ENCODE measurements at places on chromosomes 4 and X. TPM values are rescaled to one million over a fixed set of nuclear protein-coding genes. Genes with fewer than 3 reads are reported as not detected.
A peak's percentile ranks its signal among the peaks of the same experiment; 100 is the strongest.

GRCh38 chr4:148980782-148981480 lies 538.7 kb upstream of the NR3C2 start:
- no peak for DNase-seq

DNA sequence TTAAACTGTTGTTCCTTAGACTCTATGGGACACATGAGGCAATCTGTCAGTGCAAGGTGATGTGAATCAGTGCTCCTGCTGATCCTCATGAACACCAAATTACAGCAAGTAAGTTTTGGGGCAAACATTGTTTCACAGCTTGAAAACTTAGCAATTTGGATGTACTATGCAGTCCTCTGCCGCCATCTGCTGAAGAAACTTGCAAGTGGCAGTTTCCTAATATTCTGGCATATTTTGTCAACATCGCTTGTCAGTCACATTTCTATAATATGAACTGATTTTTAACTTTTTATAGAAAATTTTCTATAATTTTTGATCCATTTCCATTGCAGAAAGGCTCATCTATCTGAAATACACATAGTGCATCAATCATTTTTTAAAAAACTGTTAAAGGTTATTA lies 56.3 kb downstream of the ZAR1 start:
- peak; percentile 19 for DNase-seq

DNA sequence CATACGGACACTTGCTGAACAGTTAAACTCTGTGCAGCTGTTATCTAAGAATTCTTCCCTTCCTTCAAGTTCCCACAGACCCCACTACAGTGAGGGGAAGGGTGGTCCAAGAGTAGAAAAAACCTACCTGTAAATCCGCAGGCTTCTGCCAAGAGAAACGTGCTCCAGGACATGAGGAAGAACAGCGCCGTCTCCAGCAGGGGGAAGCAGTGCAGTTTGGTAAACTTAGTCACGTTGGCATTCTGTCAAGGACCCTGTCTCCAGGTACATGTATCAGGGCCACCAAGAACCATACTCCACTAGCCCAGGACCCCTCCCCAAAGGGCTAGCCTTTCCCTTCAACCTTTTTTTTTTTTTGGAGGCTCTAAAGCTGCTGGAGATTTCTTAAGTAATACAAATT lies 79.9 kb downstream of the CHST7 start:
- DNase-seq = no peak

- DNase-seq = no peak
These were observed 25.7 kb downstream of the SLC9B2 start for GRCh38 chr4:103050736-103051436.

DNA sequence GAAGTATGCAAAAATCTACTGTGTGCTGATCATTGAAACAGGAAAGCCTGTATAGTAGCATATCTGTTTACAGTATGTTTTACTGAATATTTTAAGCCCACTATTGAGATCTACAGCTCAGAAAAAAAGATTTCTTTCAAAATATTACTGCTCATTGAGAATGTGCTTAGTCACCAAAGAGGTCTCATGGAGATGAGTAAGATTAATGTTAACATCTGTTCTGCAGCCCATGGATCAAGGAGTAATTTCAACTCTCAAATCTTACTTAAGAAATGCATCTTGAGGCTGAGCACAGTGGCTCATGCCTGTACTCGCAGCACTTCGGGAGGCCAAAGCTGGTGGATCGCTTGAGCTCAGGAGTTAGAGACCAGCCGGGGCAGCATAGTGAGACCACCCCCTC lies 3.3 kb downstream of the RNF4 start:
- peak; percentile 42 for DNase-seq

DNA sequence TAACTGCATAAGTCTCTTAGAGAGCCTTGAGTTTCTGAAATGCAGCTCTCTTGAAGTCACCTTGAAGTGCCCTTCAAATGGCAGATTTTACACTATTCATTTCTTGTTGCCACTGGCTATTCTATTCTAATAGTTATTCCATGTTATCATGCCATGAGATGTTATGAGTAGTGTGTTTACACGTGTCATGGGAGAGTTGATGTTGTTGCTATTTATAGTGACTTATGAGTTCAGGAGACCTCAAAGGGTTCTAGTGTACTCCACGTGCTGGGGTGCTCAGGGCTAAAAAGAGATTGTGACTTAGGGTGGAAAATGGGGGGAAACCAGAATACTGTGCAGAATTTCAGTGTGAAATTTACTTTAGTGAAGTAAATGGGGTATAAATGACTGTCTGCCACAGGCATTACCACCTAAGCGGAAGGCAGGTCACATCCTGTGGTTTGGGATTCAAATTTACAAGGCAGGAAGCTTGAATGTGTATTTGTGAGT lies 77.1 kb upstream of the SLC4A4 start:
- DNase-seq = no peak

DNA sequence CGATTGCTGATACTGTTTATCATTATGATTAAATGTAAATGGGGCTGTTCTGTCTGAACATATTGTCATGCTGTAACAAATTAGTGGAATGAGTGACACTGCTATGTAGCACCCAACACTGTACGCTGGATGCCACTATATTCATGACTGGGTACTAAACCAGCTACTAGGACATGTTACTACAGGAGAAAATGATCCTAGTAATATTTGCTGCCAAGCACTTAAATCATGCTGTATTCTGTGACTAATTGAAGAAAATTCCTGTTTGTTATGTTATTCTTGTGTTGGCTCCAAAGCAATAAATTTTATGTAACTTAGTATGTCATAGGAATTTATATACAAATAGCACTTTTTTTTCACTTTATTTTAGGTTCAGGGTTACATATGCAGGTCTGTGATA lies 804.2 kb downstream of the CENPC start:
- DNase-seq = no peak

DNA sequence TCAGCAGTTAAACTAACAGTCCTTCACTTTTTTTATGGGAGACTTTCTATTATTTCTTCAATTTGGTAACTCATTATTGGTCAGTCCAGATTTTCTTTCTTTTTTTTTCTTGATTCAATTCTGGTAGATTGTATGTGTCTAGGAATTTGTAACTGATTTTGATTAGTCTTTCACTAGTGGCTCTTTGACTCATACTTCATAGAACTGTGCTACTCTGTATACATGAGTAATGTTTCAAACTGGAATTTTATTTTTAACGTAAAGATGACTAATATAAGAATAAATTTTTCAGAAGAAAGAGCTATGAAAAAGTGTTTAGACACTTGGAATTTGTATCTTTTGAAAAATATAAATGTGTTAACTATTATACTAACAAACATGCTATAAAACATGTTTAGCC lies 813.0 kb downstream of the TRAM1L1 start:
- no peak for DNase-seq

- DNase-seq = peak; percentile 72
These were observed 8.1 kb downstream of the MBNL3 start for GRCh38 chrX:132480581-132481203.

DNA sequence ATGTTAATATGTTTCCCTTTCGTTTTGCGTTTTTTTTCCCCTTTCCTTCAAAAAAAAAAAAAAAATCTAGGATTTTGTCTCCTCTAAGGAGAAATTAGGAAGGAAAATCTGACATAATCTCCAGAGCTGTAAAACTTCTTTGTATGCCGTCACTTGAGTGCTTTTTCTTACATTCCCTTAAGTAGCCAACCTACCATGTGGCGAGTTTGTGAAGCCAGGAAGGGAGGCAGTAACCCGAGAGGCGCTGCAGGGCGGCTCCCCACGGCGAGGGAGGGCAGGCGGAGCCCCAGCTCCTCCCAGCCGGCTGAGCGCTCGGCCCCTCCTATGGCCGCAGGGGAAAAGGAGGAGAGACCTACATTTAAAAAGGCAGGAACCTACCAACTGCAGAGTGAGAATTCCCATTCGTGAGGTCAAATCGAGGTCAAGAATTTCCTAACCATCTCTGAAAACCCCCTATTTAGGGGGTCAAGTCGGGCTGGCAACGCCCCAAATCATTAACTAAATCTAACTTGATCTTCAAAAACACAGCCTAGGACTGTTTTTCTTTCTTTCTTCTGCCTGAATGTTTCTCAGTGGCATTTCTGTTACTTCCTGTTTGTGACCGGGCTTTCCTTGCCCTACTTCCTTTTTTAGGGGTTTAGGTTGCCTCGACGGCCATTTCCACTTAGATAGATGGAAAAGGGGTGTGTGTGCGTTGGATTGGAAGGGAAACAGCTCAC lies 345.1 kb upstream of the KLF3 start:
- DNase-seq = peak; percentile 97

- no peak for DNase-seq
These were observed 768.2 kb downstream of the KCTD8 start for GRCh38 chr4:43680421-43680820.

GRCh38 chr4:3836756-3837601 lies 70.8 kb downstream of the ADRA2C start:
- no peak for DNase-seq

DNA sequence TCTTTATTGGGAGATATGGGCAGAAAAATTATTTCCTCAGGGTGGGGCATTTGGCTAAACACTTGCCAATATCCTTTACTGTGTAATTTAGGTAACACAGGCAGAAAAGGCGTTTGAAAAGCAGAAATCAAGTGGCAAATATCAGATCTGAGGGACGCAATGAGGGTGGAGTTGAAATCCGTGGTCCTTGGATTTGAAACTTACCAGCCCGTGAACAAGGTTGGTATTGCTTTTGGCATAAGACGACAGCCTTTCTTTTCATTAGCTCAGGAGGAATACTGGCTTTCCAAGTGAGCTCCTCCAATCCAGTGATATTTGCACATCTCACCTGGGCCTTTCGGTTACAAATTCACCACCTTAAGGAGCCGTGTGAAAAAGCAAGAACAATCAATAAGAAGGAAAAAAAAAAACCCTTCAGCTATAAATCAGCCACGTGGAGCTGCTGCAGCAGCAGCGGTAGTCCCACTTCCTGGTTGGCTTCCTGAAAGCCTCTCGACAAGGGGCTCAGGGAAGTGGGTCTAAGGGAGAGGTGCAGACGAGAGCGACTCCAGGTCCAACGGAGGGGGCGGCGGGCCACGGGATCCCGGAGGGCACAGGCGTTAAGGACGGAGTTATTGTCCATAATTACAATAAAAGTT lies 734 bp upstream of the GALNT7 start:
- DNase-seq = peak; percentile 31

GRCh38 chr4:142282870-142283431 lies 563.1 kb downstream of the INPP4B start:
- no peak for DNase-seq

DNA sequence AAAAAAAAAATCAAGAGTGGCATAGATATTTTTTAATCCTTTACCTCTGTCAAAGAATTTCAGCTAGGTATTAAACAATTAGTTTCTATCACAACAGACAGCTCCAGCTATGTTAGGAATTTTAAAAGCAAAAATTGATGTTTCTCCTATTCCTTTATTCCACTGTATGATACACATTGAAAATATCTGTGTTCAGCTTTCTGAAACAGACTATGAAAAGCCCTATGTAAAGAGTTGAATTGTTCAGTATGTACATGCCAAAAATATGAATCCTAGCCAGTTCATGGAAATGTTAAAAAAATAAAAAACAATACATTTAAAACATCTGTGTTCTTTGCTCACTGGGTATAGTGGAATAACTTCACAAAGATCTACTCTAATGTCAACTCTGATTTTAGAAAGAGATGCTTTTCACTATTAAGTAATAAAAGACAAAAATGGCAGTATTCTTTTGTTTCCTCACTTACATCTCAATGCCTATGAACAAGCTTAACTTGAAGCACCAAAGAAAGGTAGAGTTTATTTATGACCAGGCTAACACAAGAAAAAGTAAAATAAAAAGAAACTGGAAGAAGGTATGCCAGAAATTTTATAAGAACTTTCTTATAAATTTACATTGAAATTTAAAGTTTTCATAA lies 32.1 kb downstream of the FBXW7 start:
- DNase-seq = no peak

GRCh38 chr4:118767109-118767508 lies 68.8 kb downstream of the SEC24D start:
- DNase-seq = no peak

DNA sequence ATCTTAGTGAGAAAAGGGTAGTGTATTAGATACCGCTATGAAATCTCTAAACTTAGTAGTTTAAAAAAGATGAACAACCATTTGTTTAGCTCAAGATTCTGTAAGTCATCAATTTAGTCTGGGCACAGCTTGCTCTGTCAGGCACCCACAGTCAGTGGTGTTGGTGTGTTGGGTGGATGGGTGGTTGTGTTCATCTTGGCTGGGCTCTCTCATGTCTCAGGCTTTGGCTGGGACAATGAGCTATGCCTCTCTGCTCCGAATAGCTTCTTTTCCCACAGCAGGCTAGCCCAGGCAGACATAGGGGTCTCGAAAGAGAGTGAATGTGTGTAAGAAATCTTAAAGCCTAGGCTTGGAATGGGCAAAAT lies 127.0 kb upstream of the GATB start:
- DNase-seq = no peak

DNA sequence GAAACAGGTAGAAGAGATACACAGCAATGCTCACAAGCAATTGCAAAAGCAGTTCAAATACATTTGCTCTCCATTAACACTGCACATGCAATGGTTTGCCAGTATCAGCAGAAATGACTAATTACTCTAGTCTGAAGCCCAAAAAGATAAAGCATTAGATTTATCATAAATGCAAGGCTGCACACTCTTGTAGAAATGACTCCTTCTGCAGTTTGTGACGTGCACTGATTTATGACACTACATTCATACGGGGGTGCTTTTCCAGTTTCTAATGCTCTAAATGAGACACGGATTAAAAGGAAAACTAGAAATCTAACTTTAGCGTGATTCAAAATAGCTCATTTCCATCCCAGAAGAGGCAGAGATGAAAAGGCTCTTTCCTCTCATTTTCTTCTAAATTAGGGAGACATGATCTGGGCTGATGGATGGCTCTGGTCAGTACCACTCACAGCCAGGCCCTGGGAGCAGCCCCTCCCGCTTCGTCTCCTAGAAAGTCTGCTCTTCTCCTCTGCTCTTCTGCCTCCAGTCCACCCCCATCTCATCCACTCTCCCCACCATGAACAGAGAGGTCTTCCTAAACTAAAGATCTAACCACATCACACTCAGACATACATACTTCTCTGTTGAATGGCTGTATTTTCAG lies 33.2 kb downstream of the PPP2R2C start:
- no peak for DNase-seq

- DNase-seq = no peak
These were observed 34.1 kb downstream of the HNRNPH2 start for GRCh38 chrX:101442085-101442484.

- DNase-seq = peak; percentile 33
These were observed 203.3 kb upstream of the PCDH18 start for GRCh38 chr4:137735561-137736104.

- no peak for DNase-seq
These were observed 623.4 kb downstream of the SPRY1 start for GRCh38 chr4:124019749-124020549.

GRCh38 chr4:74364256-74364651 lies 691 bp upstream of the EREG start:
- DNase-seq = no peak

- peak; percentile 68 for DNase-seq
These were observed 13.2 kb downstream of the GALNT7 start for GRCh38 chr4:173181848-173182247.

CLGN gene
- not detected for total RNA-seq

SULT1B1 gene
- total RNA-seq = not detected

FAM156B gene
- 28.0 TPM for total RNA-seq

NUDT10 gene
- 0.96 TPM for total RNA-seq

HOPX gene
- total RNA-seq = not detected

USP17L26 gene
- total RNA-seq = not detected

Measured in RPMI7951 (cell line).